ENCODE measurements at places on chromosomes 13 and 19.

DNA sequence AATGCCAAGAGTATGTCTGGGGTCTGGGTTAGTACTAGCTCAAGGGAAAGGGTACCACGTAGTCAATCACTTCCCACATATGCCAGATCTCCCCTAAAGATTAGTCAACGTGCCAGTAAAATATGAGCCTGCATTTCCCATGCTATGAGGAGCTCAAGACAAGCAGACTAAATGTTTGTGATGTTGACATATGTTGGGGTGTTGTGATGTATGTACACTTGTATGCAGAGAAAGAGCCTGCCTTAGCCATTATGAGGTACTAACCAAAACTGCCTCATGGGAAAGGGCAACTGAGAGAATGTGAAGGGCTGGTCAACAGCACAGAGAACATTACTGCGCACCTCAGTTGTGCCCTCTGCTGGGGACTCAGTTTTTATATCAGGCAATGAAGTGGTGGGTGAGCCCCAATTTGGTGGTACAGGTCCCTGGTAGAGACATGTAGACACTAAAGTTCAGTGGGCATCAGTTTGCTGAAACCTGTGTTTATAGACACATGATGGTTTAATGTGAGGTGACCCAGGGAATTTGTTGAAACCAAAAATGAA, 287.0 kb downstream of the DCT start:
- no peak for DNase-seq

DNA sequence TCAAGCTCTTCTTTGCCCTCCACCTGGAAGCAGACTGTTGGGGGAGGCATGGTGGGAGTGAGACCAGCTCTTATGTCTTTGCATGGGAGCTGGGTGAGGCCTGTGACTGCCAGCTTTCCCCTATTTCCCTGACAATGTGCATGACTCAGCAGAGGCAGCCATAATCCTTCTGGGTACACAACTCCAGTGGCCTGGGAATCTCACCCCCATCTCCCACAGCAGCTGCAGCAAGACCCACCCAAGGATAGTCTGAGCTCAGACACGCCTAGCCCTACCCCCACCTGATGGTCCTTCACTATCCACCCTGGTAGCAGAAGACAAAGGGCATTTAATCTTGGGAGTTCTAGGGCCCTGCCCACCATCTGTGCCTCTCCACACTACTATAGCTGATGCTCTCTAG, 41.4 kb upstream of the FGF14 start:
- DNase-seq = no peak

GRCh38 chr19:56919308-56919995, 78.9 kb upstream of the PEG3 start:
- DNase-seq = no peak

DNA sequence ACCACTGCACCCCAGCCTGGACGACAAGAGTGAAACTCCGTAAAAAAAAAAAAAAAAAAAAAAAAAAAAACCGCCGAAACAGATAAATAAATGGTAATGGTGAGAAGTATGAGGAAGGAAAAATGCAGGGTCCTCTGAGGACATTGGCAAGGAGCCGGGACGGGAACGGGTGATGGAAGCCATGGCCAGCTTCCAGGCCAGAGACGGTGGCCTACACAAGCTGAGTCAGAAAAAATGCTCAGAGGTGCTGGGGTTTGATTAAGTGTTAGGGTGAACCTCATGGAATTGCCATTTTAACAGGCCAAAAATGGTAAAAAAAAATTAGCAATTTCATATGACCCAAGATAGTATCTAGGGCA, 866 bp upstream of the ZSWIM4 start:
- DNase-seq = no peak

- no peak for DNase-seq
These were observed 3.1 kb upstream of the JSRP1 start for GRCh38 chr19:2259336-2259735.

GRCh38 chr19:2532252-2533071, 56.5 kb downstream of the GADD45B start:
- no peak for DNase-seq

DNA sequence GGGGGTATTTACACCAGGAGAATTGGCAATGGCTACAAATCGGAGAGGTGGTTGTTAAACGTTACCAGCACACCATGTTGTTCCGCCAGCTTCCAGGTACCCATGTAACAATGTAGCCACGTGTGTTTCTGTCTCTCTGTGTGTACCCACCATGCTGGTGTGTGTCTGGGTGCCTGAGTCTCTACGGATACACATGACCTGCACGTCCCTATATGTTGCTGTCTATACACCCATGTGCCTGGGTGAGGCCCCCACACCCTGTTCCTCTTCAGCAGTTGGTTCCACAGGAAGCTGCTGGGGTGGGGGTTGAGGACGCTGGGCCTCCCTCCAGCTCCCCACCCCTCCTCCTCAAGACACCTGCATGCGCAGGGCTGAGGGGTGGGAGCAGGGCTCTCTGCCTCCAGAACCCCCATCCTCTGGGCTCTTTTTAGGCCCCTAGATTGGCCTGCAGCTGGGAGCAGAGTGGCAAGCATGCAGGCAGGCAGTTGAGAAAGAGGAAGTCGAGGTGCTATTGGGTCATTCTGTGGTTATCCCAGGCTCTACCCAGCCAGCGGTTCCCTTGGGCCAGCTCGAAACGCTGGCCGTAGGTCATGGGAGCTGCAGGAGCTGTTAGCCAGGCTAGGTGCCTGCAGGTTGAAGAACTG, at the start of gene ARHGEF18:
Gene ARHGEF18 (plus strand): TSS at position 351 of the 644 bp plus-strand sequence. CDS start 13,954 bp downstream, outside the sequence.
- peak; percentile 57 for DNase-seq

DNA sequence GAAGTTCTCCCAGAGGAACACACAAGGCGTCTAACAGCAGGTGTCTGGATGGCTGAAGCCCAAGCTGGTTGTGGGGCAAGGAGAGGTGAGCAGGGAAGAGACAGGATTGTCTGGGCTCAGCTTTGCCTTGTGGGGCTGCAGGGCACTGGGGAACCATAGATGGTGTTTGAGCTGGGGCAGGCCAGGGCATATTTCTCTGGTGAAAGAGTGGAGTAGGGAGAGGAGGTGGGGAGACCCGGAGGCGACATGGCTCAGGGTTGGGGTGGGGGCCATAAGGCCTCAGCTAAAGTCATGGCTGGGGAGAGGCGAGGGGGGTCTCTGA, 5.4 kb upstream of the PALM start:
- DNase-seq = no peak

DNA sequence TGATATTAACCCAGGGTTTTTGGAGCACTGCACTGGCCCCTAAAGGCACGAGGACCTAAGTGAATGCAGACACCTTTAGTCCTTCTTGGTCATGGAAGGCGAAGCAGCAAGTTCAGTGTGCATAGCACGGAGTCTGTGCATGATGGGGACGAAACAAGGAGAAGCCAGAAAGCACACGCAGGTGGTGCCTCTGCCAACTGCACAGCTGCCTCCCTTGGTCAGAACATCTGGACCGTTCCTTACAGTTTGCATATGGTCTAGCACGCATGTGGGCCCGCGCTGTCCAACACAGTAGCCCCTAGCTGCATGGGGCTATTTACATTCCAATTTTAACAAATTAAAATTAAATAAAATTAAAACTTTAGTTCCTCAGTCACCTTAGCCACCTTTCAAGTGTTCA, 44.0 kb downstream of the FLT3 start:
- no peak for DNase-seq

- DNase-seq = no peak
These were observed 10.9 kb downstream of the KASH5 start for GRCh38 chr19:49398931-49399330.

DNA sequence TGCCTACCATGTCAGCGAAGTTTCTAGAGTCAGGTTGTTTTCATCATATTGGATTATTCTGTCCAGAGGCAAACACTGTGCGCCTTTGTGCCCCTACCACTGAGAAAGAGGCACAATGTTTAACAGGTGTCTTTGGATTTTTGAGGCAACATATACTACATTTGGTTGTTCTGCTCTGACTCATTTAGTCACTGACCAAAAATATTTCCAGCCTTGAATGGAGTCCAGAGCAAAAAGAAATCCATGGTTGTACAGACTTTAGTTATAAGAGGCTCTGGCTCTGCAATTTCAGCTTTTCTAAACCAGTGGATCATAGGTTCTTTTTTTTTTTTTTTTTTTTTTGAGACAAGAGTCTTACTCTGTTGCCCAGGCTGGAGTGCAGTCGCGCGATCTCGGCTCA, 35.7 kb downstream of the LACC1 start:
- no peak for DNase-seq

DNA sequence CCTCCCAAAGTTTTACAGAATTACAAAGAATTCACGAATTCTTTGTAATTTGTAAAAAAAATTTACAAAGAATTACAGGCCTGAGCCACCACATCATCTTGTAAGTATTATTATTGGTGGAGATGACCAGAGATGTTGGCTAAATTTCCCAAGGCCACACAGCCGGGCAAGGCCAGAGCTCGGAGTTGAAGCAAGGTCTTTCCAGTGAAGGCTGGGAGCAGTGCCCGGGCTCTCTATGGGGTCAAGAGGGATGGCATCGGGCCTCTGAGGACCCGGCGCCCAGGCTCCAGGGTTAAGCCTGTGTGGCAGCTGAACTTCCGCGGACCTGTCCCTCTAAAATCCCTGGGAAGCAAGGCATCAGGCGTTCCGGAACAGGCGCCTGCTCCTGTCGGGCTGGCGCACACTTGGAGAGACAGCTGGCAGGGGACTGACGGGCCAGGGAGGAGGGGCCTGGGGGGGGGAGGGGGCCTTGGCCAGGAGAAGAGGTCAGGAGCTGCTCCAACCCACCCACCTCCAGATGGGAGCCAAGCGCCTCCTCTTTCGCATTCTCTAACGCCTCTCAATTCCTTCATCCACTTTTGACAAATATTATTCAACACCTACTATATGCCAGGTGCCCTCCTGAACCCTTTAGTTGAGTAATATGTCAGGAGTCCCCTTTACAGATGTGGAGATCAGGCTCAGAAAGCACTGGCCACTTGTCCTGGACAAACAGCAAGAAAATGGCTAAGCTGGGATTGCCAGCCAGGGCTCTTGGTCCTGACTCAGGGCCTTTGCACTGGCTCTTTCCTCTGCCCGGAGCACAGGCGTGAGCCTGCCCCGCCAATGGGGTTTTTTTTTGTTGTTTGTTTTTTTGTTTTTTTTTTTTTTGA, 36.8 kb upstream of the SEMA6B start:
- DNase-seq = no peak

- no peak for DNase-seq
These were observed 34.6 kb downstream of the CEBPG start for GRCh38 chr19:33408116-33408515.

GRCh38 chr13:33828431-33829129, 10.6 kb downstream of the RFC3 start:
- no peak for DNase-seq

- DNase-seq = no peak
These were observed 3.5 kb downstream of the KEAP1 start for GRCh38 chr19:10499550-10500246.

DNA sequence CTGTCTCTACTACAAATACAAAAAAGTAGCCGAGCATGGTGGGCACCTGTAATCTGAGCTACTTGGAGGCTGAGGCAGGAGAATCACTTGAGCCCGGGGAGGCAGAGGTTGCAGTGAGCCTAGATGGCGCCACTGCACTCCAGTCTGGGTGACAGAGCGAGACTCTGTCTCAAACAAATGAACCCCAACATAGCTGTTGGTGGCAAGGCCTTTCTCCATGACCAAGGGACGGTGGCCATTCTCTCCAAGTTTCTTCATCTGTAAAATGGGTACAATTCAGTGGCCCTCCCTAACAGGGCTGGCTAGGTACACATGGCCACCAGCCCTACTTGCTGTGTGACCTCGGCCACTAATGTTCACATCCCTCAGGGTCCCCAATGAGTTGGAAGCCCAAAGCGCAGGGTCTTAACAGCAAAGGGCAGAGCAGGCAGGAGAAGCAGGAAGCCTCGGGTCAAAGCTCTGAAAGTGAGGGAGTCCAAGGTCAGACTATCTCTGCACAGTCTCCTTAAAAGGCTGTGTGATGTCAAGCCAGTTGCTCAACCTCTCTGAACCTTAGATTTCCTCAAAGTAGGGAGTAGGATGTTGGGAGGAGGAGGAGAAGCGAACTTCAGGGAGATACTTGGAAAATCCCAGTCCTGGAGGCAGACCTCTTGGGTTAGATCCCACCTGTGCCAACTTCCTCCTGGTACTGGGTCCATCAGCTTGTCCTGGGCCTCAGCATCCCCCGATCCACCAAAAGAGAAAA, 2.7 kb downstream of the JUND start:
- peak; percentile 46 for DNase-seq

GRCh38 chr13:75938811-75939560, 302.9 kb downstream of the LMO7 start:
- DNase-seq = no peak

DNA sequence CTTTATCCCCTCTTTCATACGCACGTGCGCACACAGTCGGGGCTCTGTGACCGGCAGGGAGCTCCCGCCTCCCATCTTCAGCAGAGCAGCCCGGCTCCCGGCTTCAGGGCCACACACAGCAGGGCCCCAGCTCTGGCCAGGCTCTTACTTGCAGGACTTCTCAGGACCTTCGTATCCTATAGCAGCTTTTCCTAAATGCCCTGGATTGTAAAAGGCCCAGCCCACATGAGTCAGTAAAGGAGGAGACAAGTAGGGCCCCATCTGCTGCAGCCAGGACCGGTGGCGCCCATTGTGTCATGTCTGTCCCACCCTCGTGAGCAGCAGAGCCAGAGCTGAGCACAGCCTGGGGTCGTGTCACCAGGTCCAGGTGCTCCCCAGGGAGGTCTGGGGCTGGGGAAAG, 107.6 kb upstream of the VSTM2B start:
- DNase-seq = no peak

DNA sequence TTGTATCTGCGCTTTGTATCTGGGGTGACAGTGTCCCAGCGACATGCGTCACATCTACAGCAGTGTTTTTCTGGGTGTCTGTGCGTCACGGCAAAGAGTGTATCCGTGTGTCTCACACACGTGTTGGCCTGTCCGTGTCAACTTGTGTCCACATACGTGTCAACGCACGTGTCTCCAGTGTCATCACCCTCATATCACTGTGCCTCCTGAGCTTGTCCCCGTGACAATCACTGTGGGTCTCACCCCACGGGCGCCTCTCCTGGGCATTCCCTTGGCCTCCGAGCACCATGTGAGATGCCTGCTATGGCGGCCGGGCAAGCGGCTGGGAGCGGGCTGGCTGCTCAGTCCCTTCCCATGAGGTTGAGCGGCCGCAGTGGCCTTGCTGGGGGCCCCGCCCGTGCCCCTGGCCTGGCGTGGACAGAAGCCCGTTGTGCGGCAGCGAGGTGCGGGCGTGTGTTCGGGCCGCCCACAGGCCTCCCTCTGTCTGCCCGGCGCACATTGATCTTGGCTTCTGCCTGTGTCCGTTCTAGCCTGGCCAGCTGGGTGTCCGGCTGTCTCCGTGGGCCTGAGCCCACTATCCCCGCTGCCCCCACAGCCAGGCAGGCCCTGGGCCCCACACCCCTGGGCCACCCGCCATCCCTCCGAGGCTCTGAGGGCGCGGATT, 6.4 kb downstream of the NFIX start:
- DNase-seq = no peak

- DNase-seq = peak; percentile 81
These were observed at the start of gene TRIP10 for GRCh38 chr19:6739390-6739882. TRIP10 (plus strand) TSS chr19:6739680; CDS start chr19:6739762, 82 bp downstream.

- DNase-seq = no peak
These were observed 260.5 kb downstream of the RFC3 start for GRCh38 chr13:34078334-34078999.

GRCh38 chr13:51955816-51956603, 55.2 kb downstream of the ATP7B start:
- DNase-seq = no peak

- DNase-seq = no peak
These were observed 194.3 kb downstream of the TEX29 start for GRCh38 chr13:111514610-111515306.

Measured in stimulated activated CD4-positive, alpha-beta T cell treated with anti-CD3 and anti-CD28 coated beads, Interleukin-4, amount 100 ng/mL, for 4 hours (primary cell).